Fibroblast of the aortic adventitia (primary cell): ENCODE measurements at places on chromosomes 12 and 14.

GRCh38 chr12:128387811-128388422 lies 120.9 kb downstream of the TMEM132C start:
- DNase-seq = no peak

DNA sequence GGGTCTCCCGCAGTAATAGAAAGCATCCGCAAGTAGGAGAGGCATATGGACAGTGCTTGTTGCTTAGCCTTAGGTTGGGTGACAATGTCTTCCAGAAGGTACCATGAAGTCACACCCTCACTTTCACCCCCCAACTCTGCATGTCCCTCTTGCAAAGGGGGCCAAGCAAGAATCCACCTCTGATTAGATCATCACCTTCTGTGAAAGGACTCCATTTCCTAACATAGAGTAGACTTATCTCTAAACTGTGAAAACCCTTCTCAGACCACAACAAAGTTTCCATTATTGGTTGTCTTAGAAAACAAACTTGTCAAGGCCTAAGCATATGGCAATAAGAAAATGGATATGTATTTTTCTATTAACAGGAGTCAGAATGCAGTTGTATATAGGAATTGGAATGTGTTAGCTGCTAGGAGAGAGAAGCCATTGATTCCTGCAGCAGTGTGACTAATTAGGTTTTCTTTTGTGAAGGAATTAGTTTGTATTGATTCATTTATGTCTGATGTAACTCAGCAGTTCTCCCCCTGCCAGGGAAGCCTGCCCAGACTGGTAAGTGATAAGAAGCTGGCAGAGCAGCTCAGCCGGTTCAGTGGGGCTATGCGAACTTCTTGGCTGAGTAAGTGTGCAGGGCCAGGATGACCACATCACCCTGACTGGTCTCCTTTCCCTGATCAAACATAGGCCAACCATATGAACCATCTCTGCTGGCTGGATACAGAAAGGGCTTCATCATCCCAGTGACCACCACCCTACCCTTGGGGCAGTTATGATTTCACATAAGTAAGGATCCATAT lies 107.3 kb upstream of the CCDC196 start:
- DNase-seq = peak; percentile 68

DNA sequence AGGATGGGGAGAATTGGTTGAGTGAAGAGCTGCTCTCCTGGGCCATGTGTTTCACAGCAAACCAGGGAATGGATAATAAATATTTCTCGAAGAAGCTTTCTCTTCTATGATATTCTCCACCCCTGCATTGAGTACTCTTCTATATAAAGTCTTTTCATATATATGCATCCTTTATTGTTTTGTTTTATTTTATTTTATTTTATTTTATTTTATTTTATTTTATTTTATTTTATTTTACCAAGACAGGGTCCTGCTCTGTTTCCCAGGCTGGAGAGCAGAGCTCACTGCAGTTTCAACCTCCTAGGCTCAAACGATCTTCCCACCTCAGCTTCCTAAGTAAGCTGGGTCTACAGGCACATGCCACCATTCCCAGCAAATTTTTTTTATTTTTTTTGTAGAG lies 85.8 kb downstream of the SCN8A start:
- DNase-seq = no peak

DNA sequence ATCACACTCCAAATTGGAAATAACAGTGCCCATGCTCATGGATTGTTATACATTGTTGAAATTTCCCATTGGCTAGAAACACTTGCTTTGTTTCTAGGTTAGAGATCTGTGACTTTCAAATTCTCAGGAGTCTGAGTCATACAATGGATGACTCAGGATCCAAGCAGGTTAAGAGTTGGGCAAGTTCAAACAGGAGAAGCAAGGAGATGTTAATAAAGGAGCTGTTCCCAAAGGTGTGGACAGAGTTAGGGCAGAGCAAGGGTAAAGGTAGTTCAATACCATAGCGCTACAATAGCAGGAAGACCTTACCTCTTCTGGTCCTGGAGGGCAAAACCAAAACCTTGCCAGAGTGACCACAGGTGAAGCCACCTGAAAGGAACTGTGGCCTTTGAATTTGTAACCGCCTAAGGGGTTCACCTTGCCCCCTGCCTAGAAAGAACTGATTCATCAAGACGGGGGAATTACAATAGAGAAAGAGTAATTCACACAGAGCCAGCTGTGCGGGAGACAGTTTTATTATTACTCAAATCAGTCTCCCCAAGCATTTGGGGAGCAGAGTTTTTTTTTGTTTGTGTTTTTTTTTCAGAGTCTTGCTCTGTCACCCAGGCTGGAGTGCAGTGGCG lies 4.2 kb upstream of the AMN1 start:
- peak; percentile 86 for DNase-seq

- DNase-seq = peak; percentile 49
Measured at GRCh38 chr14:30143627-30144026, 216.0 kb upstream of the PRKD1 start.

GRCh38 chr12:53324113-53324778 lies 2.8 kb upstream of the AAAS start:
- no peak for DNase-seq
